ENCODE measurements at places on chromosomes 4 and X.
A peak's percentile ranks its signal among the peaks of the same experiment; 100 is the strongest.

DNA sequence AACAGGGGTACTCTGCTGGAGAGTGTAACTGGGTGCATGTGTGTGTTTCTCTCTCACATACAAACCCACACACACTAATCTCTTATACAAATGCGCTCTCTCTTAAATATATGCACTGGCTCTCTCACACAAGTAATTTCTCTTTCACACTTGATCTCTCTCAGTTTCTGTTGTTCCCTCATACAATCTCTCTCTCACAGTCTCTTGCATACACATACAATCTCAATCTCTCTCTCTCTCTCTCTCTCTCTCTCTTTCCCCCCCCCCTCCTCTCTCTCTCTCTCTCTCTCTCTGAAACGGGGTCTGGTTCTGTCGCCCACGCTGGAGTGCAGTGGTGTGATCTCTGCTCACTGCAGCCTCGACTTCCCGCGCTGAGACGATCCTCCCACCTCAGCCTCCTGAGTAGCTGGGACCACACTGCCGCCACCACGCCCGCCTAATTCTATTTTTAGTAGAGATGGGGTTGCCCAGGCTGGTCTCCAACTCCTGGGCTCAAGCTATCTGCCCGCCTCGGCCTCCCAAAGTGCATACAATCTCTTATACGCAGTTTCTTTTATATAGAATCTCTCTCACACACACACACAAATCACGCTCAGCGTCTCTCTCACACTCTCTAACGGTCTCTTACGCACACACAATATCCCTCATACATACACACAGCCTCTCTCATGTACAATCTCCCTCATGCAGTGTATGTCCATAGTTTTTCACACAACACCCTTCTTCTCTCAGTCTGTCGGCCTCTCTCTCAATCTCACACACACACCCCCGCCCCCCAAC, 518 bp upstream of the FAM241A start:
- no peak for DNase-seq

DNA sequence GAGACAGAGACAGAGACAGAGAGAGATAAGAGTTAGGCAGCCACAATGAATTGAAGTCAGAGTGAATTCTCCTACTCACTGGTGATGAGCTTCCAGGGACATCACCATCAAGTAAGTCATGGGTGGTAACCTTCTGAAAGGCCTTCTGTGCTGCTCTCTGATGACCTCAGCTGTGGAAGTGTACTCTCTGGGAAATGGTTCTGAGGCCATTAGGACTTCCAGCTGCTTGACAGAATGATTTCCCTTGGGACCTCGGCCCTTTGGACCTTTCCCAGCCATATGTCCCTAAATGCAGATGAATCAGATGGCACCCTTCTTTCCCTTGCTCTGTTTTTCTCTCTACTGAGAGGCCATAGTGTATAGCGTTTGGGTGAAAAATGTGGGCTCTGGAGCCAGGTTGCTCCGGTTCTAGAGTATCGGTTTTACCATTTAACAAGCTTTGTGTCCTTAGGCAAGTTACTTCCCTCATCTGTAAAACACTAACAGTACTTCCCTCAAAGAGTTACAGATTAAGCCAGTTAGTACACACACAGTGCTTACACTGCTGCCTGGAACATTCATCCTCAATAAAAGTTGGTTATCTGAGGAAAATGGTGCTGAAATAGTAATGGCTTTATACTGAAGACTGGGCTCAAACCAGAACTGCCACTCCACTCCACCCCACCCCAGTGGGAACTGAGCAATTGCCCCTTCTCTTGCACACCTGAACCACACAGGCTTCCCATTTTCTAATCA, 7.6 kb downstream of the SEPTIN11 start:
- no peak for DNase-seq

GRCh38 chrX:68284281-68284904, 148.9 kb downstream of the OPHN1 start:
- DNase-seq = no peak

- DNase-seq = no peak
These were observed 26.4 kb downstream of the KIAA1210 start for GRCh38 chrX:119101168-119101567.

- DNase-seq = no peak
These were observed 205.7 kb downstream of the AR start for GRCh38 chrX:67749536-67749935.

DNA sequence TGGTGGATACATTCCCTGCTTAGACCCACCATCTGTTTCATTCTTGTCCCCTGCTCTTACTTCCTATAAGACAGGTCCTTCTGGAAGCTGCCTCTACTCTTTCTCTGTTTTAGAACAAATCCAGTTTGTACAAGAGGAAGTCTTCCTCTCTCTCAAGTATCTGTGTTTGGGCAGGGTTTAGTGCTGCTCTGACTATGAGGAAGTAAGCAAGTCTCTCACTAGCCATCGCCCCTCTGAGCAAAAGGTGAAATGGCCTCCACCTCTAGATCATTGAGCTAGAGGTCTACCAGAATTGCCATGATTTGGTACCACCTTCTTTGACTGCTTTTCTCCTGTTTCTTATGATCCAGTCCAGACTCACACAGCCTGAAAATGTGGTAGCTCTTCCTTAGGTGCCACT, 8.4 kb downstream of the BTK start:
- DNase-seq = no peak

DNA sequence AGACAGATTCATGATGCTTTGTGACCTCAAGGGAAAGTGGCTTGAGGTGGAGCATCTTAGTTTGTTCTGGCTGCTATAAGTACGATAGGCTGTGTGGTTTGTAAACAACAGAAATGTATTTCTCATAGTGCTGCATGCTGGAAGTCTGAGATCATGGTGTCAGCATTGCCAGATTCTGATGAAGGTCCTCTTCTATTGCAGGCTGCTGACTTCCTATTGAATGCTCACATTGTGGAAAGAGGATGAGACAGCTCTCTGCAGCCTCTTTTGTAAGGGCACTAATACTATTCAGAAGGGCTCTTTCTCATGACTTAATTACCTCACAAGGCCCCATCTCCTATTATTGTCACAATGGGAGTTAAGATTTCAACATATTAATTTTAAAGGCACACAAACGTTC, 1674.0 kb upstream of the PCDH7 start:
- no peak for DNase-seq

- DNase-seq = no peak
These were observed 46.5 kb downstream of the CWH43 start for GRCh38 chr4:49032440-49033161.

GRCh38 chrX:136146614-136147314, 569 bp upstream of the FHL1 start:
- DNase-seq = peak; percentile 13

GRCh38 chr4:168221301-168221700, 97.3 kb downstream of the DDX60 start:
- no peak for DNase-seq

All from central memory CD4-positive, alpha-beta T cell (primary cell).